ENCODE measurements at places on chromosomes 13 and 19.

GRCh38 chr13:87123987-87124784 lies 547.0 kb upstream of the SLITRK5 start:
- no peak for DNase-seq

DNA sequence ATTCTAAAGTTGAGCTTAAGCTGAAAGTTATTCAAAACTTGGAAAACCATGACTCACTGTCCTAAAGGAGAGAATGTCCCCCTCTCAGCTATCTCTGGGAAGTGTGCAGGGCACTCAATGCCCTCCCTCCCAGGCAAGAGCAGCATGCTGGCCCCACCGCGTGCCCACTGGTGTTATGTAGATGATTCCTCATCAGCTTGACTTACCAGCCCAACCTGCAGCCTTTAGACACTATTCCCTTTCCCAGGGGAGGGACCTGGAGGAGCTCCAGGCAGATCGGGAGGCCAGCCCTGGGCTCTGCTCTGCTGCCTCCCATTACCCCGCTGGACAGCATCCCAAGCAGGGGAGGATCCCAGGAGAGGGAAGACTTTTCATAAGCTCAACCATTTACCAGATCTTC lies 124.6 kb downstream of the FGF14 start:
- no peak for DNase-seq

GRCh38 chr19:15296841-15297415 lies 35.4 kb downstream of the BRD4 start:
- no peak for DNase-seq

- DNase-seq: no peak
These were observed 30.2 kb upstream of the SACS start for GRCh38 chr13:23463661-23464060.

DNA sequence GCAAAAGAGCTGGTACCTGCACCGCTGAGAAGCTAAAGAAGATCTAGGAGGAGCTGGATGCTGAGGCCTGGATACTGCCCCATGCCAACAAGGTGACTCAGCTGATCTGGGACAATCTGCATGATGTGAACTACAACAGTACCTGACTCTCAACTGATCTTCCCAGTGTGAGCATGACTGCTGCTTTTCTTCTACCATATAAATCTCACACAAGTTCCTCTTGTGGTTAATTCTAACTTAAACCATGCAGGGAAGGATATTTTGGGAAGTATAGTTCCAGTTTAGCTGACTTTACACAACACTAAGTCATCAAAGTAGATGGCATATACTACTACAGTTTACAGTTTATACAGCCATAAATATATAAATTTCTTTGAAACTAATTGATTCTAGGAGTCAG lies 91.9 kb downstream of the SLAIN1 start:
- no peak for DNase-seq

- peak; percentile 61 for DNase-seq
These were observed 797 bp upstream of the HSD17B14 start for GRCh38 chr19:48837051-48837524.

- no peak for DNase-seq
These were observed 1.7 kb upstream of the C19orf85 start for GRCh38 chr19:55466241-55466614.

- DNase-seq: no peak
These were observed 17.7 kb downstream of the PNMA8A start for GRCh38 chr19:46453661-46454060.

DNA sequence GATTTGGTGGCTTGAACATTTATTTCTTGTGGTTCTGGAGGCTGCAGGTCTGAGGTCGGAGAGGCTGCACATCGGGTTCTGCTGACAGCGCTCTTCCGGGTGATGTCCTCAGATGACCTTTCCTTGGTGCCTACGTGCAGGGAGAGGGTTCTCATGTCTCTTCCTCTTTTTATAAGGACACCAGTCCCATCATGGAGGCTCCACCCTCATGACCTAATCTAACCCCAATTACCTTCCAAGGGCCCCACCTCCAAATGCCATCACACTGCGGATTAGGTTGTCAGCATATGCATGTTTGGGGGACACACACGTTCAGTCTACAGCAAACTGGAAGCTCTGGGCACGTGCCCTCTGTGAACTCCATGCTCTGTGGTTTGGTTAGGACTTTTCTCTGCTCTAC lies 338.6 kb downstream of the FGF9 start:
- DNase-seq: no peak
